ENCODE measurements at places on chromosomes 12 and 14.

DNA sequence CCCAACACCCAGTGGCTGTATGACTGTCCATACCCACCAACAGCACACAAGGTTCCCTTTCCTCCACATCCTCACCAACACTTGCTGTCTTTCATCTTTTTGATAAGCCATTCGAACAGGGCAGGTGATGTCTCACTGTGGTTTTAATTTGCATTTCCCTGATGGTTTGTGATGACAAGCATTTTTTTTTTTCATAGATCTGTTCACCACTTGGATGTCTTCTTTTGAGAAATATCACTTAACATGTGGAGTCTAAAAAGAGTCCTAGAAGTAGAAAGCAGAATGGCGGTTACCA, 198.1 kb upstream of the DIO3 start:
- H3K4me1 ChIP-seq: no peaks in the 10 kb centered on the region
- no peak overlapping the region for H3K27ac ChIP-seq
- no peak overlapping the region for H3K4me3 ChIP-seq
- H3K36me3 ChIP-seq: no peaks in the 10 kb centered on the region
- H3K27me3 ChIP-seq: peaks cover 49% of the 10 kb centered on the region

GRCh38 chr12:13336216-13336615, 139.7 kb downstream of the EMP1 start:
- no peaks in the 10 kb centered on the region for H3K27me3 ChIP-seq
- no peak overlapping the region for H3K4me3 ChIP-seq
- no peaks in the 10 kb centered on the region for H3K4me1 ChIP-seq
- DNase-seq: no peak
- no peak overlapping the region for H3K27ac ChIP-seq

- DNase-seq: peak; percentile 49
- no peaks in the 10 kb centered on the region for H3K27me3 ChIP-seq
- no peaks in the 10 kb centered on the region for H3K36me3 ChIP-seq
Measured at GRCh38 chr12:29782871-29783772, 620 bp downstream of the TMTC1 start.

GRCh38 chr14:90116444-90116843, 54.6 kb downstream of the KCNK13 start:
- no peak overlapping the region for H3K27ac ChIP-seq
- H3K36me3 ChIP-seq: no peaks in the 10 kb centered on the region
- H3K4me1 ChIP-seq: no peaks in the 10 kb centered on the region
- no peak for DNase-seq
- H3K27me3 ChIP-seq: no peaks in the 10 kb centered on the region

- no peak for DNase-seq
- peaks cover 22% of the 10 kb centered on the region for H3K4me1 ChIP-seq
- H3K36me3 ChIP-seq: no peaks in the 10 kb centered on the region
- no peak overlapping the region for H3K4me3 ChIP-seq
- no peaks in the 10 kb centered on the region for H3K27me3 ChIP-seq
Measured at GRCh38 chr12:51428256-51428655, 3.6 kb downstream of the SLC4A8 start.

- DNase-seq: no peak
- H3K27ac ChIP-seq: no peak overlapping the region
- H3K27me3 ChIP-seq: no peaks in the 10 kb centered on the region
- no peaks in the 10 kb centered on the region for H3K36me3 ChIP-seq
- H3K4me1 ChIP-seq: peaks cover 11% of the 10 kb centered on the region
- H3K4me3 ChIP-seq: no peak overlapping the region
Measured at GRCh38 chr14:67447033-67447381, 35.0 kb upstream of the PLEK2 start.

DNA sequence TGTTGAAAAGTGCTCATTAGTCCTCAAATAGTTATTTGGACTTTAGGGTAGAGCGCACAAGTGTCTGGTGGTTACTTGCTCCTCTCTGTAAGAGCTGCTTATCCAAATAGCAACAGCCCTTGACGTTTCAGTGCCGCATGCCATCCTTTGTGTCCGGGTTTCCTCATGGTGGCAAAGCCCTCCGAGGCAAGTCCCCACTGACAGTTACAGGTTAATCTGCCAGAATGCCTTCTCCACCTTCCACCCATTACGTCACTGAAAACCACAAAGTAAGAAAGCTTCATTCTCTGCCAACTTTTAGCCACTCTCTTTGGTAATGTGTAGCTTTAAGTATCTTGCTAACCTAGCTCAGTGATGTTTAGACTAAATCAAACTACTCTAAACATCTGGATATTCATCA, 78.6 kb downstream of the POLR3B start:
- no peaks in the 10 kb centered on the region for H3K4me1 ChIP-seq
- H3K36me3 ChIP-seq: no peaks in the 10 kb centered on the region
- no peak overlapping the region for H3K27ac ChIP-seq
- no peak overlapping the region for H3K4me3 ChIP-seq
- no peaks in the 10 kb centered on the region for H3K27me3 ChIP-seq

DNA sequence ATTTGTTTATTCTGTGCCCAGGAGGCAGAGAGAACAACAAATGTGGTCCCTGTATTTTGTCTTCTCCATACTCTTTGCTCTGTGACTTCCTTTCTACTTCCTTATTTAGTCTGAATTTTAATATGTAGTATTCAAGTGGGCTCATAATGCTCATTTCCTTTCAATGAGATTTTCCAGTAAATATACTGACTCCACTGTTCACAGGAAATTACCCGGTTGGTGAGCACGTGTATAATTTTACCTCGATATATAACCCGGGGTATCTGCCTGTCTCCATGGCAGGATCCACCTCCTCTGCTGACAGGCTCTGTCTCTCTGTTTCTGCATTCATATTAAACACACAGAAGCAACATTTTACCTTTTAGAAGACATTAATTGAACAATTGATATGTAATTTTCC, 166.0 kb downstream of the SLC38A4 start:
- no peaks in the 10 kb centered on the region for H3K36me3 ChIP-seq
- H3K27me3 ChIP-seq: no peaks in the 10 kb centered on the region
- peaks cover 23% of the 10 kb centered on the region for H3K4me1 ChIP-seq
- no peak overlapping the region for H3K4me3 ChIP-seq
- no peak for DNase-seq
